ENCODE measurements at places on chromosomes 16 and 17.
A peak's percentile ranks its signal among the peaks of the same experiment; 100 is the strongest.

DNA sequence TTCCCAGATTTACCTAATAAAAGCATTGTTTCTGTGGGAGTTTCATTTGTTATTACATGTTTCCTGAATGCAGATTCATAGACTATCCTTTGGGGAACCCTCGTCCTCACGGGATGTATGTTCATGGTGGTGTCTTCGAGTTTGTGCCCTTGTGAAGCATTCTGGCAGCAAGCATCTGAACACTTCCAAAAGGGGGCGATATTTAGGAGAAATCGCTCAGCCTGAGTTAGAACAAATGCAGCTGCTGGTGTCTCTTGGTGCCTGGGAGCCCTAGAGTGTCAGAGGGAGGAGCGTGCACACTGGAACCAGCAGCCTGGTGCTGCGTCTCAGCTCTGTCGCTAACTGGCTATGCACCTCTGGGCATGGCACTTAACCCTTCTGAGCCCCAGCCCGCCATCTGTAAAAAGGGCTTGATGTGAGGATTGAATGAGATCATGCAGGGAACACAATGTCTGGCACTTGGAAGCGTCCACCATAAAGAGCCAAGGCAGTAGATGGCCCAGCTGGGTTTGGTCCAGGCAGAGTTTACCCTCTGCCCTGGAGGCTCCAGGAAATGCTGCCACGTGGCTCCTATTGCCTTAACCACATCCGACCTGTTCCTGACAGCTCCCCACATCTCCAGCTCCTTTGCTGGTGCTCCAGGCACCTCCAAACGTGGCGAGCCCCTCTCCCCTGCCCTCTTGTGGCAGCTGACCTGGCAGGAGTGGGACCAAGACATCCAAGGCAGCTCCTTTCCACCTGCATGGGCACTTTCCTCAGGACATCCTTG is 25.0 kb upstream of the C16orf78 start:
- DNase-seq: peak; percentile 40

GRCh38 chr17:72264682-72265405 is 144.0 kb downstream of the SOX9 start:
- no peak for DNase-seq

- DNase-seq: no peak
Observed at GRCh38 chr16:4090351-4090851, 25.8 kb downstream of the ADCY9 start.

DNA sequence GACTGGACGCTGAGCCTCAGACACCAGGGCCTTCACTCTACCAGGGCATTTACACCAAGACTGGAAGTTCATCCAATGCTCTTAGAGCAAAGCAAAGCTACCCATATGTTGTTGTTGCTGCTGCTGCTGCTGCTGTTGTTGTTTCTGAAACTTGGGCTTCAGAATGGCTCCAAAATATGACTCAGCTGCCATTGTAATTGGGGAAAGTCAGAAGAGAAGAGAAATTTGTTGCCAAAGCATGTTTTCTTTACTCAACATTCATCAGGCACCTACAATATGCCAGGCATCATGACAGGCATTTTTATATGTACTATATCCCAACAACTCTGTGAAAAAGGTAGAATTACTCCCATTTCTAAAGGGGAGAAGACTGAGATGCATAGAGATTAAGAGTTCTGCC is 11.9 kb downstream of the KRT32 start:
- DNase-seq: no peak

DNA sequence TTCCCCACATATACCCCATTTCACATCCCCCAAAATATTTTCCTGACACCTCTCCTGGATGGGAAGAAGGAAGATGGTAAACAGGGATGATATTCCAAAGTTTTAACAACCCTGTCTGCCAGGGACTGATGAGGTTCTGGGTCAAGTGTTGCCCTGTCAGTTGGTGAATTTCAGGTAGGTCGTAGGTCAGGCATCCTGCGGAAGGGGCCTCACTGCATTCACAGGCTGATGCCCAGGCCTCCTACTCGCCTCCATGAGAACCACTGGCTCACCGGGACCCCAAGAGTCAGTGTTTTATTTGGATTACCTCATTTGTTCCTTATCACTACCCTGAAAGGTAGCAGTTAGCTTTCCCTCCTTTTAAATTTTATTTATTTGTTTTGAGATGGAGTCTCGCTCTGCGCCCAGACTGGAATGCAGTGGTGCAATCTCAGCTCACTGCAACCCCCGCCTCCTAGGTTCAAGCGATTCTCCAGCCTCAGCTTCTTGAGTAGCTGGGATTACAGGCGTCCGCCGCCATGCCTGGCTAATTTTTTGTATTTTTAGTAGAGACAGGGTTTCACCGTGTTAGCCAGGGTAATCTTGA is 10.5 kb downstream of the ZBTB4 start:
- DNase-seq: no peak

GRCh38 chr17:76153640-76154039 is 12.6 kb upstream of the FOXJ1 start:
- no peak for DNase-seq

DNA sequence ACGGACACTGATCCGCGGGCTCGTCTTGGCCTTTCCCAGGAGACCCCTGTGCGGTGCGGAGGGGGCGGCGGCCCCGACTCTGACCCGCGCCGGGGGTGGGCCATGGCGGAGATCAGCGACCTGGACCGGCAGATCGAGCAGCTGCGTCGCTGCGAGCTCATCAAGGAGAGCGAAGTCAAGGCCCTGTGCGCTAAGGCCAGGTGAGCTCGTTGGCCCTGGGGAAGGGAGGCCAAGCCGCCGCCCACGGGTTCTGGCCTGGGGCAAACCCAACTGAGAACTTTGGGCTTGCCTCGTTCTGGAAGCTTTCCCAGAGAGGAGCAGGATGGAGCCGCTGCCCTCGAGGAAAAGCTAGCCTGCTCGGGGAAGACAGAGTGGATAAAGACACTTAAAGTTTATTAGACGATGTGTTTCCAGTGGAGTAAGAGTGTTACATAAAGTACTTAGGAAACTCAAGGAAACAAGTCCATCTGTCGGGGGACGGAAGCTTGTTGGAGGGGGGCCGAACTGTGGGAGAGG is 540 bp downstream of the PPP4C start:
- no peak for DNase-seq

DNA sequence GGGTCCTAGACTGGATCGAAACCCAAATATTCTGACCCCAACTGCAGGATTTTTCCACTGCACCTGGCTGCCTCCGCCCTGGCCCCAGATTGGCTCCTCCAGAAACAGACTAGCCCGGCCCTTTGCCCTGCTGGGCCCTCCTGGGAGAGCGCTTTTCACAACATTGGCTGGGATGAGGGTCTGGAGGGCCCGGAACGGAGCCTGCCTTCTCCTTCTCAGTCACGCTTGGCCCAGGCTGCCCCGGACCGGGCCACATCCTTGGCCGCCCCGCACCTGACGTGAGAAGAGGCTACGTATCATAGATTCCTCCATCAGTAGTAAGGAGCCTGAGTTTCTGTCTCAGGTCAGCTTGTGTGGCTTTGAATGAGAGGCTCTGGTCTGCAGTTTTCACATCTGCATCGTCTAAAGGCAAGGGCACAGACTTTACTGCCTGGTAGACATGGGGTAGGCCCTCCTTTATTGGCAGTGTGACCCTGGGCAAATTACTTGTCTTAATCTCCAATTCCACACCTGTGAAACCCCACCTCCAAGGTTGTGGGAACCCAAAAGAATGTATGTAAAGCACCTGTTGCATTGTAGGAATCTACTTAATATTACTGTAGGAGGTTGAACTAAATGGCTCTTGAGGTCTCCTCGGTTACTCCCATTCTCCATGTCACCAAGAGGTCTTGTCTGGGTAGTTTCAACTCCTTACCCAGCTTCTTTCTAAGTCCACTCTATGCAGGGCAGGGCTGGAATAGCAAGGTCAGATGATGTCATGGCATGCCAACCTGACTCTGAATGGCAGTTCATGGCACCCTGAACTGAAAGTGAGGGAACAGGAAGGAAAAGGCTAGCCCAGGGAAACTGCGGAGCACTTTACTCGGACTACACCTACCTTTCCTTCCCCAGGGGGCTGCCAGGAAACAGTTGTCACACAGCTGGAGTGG is 661 bp downstream of the LRRC3C start:
- DNase-seq: no peak

DNA sequence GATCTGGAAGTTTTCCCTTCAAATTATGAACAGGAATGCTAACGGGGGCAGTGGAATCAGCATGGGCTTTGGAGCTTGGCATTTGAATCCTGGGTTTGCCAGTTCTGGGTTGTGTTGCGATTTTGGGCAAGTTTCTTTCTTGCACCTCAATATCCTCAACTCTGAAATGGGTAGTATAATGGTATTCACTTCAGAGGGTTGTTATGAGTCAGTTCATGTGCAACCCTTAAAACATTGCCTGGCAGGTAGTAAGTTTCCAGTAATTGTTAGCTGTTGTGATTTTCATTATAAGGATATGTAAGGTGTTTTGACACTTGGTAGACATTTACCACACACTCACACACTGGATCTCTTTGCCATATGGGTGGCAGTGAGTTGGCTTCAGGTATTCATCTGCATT is 33.4 kb downstream of the SNX29 start:
- DNase-seq: no peak

GRCh38 chr16:23682181-23682580 is 3.5 kb downstream of the PLK1 start:
- DNase-seq: no peak

GRCh38 chr17:11598274-11599221 is at the start of gene DNAH9:
Gene DNAH9, plus strand, starts transcription at chr17:11598470. Its CDS starts 29 bp downstream, at chr17:11598499.
- peak; percentile 98 for DNase-seq

- no peak for DNase-seq
Observed at GRCh38 chr17:78396441-78397337, 18.2 kb downstream of the PGS1 start.

- DNase-seq: peak; percentile 68
Observed at GRCh38 chr16:11670171-11671131, 2.2 kb downstream of the SNN start.

DNA sequence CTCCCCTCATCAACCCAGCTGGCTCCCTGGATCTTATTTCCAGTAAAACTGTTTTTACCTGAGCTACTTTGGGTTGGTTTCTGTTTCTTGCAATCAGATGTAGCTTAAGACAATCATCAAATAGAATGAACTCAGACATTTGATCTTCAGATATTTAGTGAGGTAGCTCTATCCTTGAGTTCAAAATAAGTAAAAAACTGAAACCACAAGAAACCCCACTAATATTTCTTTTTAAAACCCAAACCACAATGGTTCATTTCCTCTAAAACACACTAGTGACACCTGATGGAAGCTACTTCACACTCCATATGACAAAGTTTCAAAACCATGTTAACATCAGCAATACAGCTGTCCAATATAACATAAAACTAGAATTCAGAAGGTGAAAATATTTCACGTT is 37.8 kb downstream of the CACNG1 start:
- DNase-seq: no peak

- DNase-seq: no peak
Observed at GRCh38 chr16:66194866-66195265, 171.6 kb upstream of the CDH5 start.

DNA sequence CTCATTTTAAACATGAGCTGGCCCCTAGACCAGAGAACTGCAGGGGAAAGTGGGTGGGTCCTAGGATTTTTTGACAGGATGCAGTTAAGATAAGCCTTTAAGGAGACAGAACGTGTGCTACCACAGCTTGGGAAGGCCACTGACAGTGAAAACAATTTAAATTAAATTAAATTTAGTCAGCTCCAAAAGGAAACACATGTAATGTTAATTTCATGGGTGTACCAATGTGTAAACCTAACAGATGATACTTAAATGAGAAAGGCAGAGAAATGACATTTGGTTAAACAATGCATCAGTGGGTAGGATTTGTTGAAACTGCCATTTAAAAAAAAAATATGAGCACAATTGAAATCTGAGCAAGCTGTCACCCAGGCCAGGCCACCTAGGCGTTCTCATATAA is 250.8 kb downstream of the XYLT1 start:
- no peak for DNase-seq

GRCh38 chr16:4002121-4002520 is 114.1 kb downstream of the ADCY9 start:
- no peak for DNase-seq

DNA sequence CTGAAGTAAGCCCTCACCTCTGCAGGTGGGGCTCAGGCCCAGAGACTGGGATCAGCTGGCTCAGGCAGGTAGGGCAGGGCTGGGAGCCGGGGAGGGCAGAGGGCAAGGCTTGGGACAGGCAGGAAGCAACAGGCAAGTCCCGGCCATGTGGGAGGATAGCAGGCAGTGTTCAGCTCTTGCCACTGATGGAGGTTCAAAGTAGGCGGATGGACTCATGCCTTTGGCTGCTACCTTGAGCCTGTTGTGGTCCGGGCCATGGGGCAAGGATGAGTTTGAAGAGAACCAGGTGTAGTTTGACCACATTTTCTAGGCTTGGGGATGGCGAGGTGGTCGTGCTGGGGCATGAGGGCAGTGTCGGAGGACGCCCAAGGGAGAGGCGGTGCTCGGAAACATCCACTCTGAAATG is 2.7 kb downstream of the PRCD start:
- DNase-seq: no peak

GRCh38 chr16:66459878-66460277 is 32.8 kb downstream of the BEAN1 start:
- DNase-seq: peak; percentile 64

DNA sequence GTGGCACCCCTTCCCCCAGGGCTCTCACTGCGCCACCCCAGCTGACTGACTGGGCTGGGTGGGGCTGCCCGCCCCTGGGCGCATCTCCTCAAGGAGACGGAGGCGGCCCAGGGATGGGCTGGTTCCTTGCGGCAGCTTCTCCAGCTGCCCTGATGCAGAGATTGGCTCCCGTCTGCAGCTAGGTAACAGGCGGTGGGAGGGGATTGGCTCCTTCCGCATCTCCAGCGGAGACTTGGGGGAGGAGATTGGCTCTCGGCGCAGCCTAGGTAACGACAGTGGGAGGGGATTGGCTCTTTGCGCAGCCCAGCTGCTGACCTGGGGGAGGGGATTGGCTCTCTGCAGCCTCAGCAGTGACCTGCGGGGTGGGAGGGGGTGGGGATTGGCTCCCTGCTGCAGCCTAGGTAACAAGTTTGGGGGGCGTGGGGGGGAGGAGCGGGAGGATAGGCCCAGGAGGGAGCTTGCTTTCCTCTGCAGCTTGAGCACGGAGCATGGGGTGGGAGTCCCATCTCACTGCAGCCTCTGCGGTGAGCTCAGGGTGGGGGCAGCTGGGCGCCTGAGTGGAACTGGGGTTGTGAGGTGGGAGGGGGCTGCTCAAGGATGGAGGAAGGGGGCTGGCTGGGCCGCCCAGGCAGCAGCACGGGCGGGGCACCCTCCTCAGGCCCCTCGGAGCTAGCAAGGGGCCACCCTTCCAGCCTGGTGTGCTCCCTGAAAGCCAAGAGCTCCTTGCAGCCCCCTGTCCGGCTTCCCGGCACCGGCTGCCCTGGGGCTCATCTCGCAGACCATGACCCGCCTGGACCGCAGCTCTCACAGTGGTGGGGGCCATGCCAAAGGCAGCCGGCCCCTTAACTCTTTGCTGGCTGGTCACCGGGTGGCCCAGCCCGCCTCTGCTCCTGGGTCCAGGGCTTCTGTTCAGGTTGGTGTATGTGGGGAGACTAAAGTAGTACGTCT is 6.4 kb downstream of the NFE2L1 start:
- peak; percentile 89 for DNase-seq

GRCh38 chr16:53792161-53792951 is 88.4 kb downstream of the FTO start:
- DNase-seq: no peak

- DNase-seq: no peak
Observed at GRCh38 chr16:77581706-77582105, 140.6 kb upstream of the NUDT7 start.

GRCh38 chr17:82592767-82593589 is 55.3 kb downstream of the WDR45B start:
- DNase-seq: peak; percentile 39
